Fibroblast of pulmonary artery (primary cell): ENCODE measurements at places on chromosomes 5 and 9.

DNA sequence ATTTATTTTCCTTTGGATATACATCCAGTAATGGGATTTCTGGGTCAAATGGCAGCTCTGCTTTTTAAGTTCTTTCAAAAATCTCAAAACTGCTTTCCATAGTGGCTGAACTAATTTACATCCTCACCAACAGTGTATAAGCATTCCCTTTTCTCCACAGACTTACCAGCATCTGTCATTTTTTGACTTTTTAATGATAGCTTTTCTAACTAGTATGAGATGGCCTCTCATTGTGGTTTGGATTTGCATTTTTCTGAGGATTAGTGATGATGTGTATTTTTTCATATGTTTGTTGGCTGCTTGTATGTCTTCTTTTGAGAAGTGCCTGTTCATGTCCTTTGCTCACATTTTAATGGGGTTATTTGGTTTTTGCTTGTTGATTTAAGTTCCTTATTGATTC is 90.0 kb upstream of the HMHB1 start:
- no peak for DNase-seq

DNA sequence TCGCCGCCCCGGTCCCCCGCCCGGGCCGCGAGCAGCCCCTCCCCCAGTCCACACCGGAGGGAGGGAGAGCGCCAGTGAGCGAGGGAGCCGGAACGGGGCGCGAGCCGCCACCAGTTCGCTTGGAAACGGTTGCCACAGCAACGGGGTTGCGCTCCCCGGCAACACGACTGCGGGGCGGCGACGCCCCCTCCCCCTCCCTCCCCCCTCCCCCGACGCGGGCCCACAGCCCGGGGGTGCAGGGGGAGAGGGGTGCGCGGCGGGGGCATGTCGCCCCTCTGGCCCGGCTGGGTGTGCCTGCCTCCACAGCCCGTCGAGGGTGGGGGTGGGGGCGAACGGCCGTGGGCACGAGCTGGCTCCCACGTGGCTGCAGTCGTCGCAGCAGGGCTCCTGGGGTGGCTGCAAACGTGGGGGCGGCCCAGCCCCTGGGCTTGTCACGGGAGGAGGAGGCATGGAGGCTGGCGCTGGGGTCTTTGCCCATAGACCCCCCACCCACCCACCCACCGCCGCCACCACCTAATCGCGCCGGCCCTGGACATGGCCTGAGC is 524 bp downstream of the PRR7 start:
- DNase-seq: peak; percentile 36

- no peak for DNase-seq
Measured at GRCh38 chr9:87437966-87438365, 59.7 kb upstream of the DAPK1 start.

GRCh38 chr9:31045810-31046209 is 1338.6 kb upstream of the ACO1 start:
- no peak for DNase-seq

DNA sequence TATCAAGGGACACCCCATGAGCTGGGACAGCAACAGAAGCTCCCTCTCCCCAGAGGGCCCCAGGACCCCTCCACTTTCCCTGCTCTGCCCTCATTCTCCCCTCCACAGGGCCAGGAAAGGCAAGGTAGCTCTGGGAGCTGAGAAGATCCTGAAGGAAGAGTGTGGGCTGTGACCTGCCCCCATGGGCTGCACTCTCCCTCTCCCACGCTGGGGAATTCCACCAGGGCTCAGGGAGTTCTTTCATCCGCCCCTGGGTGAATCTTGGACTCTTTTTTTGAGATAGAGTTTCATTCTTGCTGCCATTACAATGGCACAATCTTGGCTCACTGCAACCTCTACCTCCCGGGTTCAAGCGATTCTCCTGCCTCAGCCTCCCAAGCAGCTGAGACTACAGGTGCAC is 73.8 kb downstream of the C9orf50 start:
- no peak for DNase-seq
